ENCODE measurements at places on chromosomes 5 and 9. TPM values are rescaled to one million over a fixed set of nuclear protein-coding genes. Genes with fewer than 3 reads are reported as not detected.

The NUP214 gene
- total RNA-seq, result 9.9 TPM

The FBP2 gene
- not detected for total RNA-seq

DNA sequence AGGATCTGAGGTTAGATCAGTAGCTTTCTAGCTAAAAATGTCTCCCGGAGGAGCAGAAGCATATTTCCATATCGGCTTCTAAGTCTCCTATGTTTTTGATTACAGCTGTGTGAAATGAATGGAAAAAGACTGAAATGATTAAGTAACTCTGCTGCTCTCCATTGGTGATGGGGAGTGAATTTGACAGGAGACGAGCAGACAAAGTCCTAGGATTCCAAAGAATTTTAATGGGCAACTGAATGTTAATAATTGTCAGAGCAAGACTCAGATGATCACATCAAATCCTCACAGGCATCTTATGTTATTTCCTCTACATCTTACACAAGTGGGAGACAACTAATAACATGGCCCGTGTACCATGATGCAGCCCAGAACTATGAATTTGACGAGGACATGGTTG, 66.8 kb downstream of the LIX1 start:
- no peak for DNase-seq

GRCh38 chr9:89366711-89367110, 48.4 kb downstream of the SECISBP2 start:
- peak; percentile 9 for DNase-seq

GRCh38 chr9:99693888-99694287, 127.8 kb upstream of the NR4A3 start:
- no peak for DNase-seq

GRCh38 chr5:172035049-172035448, 28.6 kb upstream of the FBXW11 start:
- DNase-seq, result no peak

- no peak for DNase-seq
These were observed 28.5 kb downstream of the AOPEP start for GRCh38 chr9:94754976-94755475.

DNA sequence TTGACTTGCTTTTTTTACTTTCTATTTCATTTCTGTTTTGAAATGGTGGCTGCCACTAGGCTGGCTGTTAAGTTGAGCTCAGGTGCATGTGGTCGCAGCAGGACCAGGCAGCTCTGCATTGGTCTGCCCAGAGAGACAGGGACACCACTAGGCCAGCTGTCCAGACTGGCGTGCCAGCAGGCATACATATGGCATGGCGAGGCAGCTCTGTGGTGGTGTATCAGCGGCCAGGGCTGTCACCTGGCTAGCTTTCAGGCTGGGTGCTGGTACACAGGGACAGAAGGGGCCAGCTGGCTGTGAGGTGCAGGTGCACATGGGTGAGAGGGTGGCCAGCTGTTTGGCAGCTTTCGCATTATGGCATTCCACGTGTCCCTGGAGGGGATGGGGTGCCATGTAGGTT, 654.0 kb upstream of the ACO1 start:
- no peak for DNase-seq
